NCI-H510A (cell line): ENCODE measurements at places on chromosomes 11 and 22.

DNA sequence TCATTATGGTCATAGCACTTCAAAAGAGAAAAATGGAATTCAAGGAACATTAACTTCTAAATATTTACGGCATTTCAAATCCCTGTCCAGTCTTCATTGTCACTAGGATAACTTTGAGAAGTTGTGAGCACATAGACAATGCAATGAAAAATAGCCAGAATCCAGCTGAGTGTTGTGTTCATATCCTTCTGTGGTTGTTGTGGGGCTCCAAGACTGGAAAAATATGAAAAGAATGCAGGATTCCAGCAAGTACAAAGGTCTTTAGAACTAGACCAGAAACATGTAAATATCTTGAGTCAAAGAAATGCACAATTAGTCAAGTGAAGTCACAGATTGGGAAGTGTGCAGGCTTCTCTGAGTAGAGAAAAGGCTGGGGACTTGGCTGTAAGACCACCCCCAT, 68.7 kb downstream of the WT1 start:
- DNase-seq = no peak

DNA sequence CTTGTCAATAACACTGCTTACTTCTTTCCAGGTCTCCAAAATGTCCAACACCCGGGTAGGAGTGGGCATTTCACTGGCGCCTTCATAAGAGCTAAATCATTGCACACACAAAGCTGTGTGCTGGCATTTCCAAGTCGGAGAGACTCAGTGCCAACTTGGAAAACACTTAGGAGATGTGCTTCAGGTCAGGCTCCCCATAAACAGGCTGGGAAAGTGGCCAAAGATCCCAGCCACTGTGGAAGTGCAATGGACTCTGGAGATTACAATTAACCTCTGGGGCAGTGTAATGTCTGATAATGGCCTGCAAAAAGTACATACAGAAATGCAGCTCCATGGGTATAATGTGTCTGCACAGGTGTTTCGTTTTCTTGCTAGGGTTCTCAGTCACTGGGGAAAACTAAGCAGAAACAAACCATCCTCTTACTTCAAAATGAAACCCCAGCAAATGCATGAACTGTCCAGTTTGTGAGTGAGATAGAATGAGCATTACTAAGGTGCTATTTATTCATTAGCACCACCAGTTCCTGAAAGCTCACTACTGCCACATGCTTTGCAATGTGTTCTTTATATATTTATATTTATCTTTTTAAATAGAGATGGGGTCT, 79.0 kb downstream of the ABTB2 start:
- no peak for DNase-seq

DNA sequence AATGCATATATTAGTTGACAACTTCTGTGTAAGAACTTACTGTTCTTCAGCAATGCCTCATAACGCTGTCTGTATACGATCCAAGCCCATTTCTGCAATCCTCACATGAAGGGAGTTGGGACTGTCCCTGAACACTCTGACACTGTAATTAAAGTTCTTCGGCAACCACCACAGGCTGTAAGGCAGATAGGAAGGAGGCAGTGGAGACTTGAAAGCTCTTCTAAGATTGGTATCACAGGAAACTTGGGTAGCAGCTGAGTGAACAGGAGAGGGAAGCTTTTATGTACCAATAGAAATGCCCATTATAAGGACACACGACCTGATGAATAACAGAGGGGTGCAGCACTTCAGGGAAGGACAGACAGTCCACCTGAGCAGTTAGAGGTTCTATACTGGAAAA, 12.0 kb upstream of the GAB2 start:
- DNase-seq = no peak

DNA sequence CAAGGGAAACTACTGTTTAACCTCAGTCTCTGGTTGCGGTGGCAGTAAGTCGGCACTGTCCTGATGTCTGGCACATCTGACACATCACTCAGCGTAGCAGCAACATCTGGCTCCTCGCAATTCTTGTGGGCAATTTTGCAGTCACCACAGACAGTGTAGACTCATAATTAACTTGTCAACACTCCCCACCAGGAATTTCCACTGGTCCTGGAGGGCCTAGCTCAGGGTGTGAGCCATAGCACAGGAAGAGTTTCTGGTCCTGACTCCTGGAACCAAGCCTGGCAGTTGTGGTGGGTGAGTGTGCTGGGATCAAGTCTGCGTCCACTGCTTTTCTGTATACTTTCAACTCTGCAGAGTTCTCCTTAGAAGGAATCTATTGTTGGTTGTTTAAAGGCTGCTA, 209.7 kb downstream of the SNX19 start:
- DNase-seq = no peak

DNA sequence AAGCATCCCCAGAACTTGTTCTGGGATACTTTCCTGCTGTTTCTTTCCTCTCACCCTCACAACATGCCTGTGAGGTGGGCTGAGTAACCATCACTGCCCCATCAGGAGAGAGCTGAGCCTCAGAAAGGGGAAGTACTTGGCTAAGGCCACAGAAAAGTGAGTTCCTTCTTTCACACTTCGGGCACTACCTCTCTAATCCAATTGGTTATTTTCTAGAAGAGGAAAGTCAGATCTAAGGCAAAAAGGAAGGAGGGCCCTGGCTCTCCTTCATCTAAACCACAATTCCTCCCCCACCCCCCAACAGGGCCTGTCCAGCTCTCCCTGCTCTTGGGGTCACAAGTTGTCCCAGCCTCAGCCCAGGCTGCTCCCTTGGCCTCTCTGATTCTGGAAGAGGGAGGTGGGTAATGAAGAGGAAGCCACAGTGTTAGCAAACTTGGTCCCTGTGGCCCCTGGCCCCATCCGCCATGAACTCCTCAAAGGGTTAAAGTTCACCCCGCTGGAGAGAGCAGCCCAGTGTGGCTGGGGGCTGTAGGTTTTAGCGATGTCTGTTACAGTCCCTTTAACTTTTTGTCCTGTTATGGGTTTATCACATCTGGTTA, 34.0 kb downstream of the SLC22A12 start:
- no peak for DNase-seq

- DNase-seq = peak; percentile 13
Observed at GRCh38 chr11:69027704-69028372, 14.8 kb upstream of the MRGPRF start.

GRCh38 chr11:72642043-72642883, 32.0 kb downstream of the PDE2A start:
- no peak for DNase-seq

- DNase-seq = no peak
Observed at GRCh38 chr11:105100981-105101630, 38.5 kb downstream of the CARD18 start.

- no peak for DNase-seq
Observed at GRCh38 chr11:71979602-71980001, 19.1 kb upstream of the IL18BP start.

GRCh38 chr11:120172054-120172911, 34.4 kb upstream of the TRIM29 start:
- no peak for DNase-seq

GRCh38 chr11:80815752-80816453, 1375.1 kb upstream of the TENM4 start:
- DNase-seq = no peak

- DNase-seq = no peak
Observed at GRCh38 chr11:125261588-125261987, 97.0 kb downstream of the PKNOX2 start.

DNA sequence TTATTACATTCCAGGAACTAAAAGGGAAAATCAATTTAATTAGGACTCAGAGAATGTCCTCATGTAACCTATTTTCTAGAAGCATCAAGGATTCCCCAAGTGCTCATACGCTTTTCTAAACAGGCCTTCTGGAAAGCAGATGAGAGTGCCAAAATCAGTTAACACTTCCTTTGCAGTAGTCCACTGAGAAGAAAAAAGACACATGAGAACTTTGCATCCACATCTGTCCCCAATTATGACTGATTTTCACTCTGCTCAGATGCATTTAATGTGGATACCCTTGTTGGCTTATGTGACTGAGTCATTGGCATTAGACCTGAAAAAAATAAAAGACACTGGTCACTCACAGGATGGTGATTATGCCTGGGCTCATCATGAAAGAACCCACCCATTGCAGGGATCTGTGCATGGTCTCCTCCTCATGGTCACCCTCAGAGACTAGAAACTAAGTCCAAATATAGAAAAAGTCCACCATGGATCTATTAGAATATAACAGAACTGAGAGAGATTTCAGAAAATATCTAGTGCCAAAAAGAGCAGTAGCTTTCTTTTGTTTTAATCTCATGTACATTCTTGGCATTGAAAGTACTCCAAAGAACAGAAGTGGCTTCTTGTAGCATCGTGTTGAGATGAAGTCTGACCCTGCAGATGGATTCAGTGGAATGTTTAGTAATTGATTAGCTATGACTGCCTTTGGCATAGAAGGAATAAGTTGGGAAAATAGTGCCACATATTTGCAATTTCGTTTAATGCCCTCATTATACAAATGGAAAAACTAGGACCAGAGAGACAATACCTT, 48.8 kb upstream of the FIBIN start:
- DNase-seq = no peak
